ENCODE measurements at places on chromosomes 11 and 22.

GRCh38 chr11:46331282-46331984 lies 15.8 kb upstream of the DGKZ start:
- DNase-seq = peak; percentile 56

GRCh38 chr11:108319541-108320145 lies 96.8 kb downstream of the ATM start:
- no peak for DNase-seq

- no peak for DNase-seq
These were observed 22.3 kb downstream of the PPARA start for GRCh38 chr22:46172522-46173110.

- no peak for DNase-seq
These were observed 3.1 kb downstream of the PAX6 start for GRCh38 chr11:31807799-31808667.

- DNase-seq = no peak
These were observed 13.3 kb upstream of the MB start for GRCh38 chr22:35630387-35630793.

DNA sequence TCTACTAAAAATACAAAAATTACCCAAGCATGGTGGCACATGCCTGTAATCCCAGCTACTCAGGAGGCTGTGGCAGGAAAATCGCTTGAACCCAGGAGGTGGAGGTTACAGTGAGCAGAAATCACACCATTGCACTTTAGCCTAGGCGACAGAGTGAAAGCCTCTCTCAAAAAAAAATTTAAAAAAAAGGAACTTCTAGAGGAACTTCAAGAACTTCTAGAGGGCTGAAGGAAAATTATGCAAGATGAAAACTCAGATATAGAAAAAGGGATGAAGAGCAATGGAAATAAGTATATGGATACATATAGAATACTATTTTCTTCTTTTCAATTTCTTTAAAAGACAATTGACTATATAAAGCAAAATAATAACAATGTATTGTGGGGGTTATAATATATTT lies 51.2 kb upstream of the PRR5 start:
- no peak for DNase-seq

DNA sequence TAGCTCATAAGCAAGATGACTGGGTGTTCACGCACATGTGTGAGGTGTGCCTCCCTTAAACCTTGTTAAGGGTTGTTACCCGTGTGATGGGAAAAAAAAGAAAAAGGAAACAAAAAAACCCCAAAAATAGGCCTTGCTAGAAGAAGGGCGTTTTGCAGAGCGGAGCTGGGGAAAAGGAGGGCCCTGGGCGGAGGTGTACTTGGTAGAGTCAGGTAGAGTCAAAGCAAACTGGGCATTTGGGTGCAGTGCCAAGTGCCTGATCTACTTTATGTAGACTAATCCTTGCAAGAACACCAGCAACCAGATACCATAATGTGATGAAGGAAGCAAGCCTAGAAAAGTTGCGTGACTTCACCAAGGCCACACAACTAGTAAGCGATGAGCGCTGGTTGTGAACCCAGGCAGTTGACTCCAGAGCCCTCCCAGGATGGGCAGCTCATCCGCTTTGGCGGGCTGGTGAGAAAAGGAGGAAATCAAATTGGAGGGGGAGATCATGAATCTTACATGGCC lies 1.2 kb upstream of the TIRAP start:
- no peak for DNase-seq

DNA sequence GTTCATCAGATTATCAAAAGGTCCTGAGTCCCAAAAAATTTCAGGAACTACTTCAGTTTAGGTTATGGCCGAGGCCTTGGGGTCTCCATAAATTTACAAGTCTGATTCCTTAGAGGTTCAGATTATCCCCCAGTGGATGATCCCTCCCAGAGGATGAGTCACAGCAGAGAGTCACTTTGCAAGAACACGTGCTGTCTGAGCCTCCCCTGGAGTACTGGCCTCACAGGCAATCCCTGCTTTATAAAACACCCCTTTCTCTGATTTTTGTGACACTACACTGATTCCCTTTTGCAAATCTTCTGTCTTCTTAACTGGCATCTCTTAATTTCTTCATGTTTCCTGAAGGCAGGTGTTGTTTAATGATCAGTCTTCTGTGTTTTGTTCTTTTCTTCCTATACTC lies 45.3 kb downstream of the CCDC34 start:
- DNase-seq = no peak

- DNase-seq = no peak
These were observed 5.8 kb downstream of the UBASH3B start for GRCh38 chr11:122661182-122661945.

DNA sequence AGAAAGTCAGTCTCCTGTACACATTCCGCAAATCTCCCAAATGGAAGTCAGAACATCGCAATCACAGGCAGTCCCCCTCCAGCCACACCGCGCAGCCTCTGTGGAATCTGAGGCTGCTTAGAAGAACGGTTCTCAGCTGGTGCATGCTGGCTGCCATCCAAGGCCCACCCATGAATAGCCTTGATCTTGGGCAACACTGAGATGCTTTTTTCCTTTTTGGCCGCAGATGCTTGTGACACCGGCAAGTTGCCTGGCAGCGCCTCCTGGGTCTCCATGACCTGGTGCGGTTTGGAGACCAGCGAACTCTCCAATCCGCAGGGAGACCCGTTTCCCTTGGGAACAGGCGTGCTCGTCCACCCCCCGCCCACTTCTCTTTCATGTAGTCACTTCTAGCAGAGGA lies 26.3 kb upstream of the PHF21B start:
- no peak for DNase-seq

- DNase-seq = no peak
These were observed 13.4 kb upstream of the SEPTIN5 start for GRCh38 chr22:19700790-19701419.

- DNase-seq = no peak
These were observed 56.7 kb downstream of the CTSC start for GRCh38 chr11:88280673-88281316.

GRCh38 chr11:64726211-64726641 lies 3.2 kb upstream of the NRXN2 start:
- DNase-seq = no peak

GRCh38 chr11:101446238-101446637 lies 137.6 kb downstream of the TRPC6 start:
- no peak for DNase-seq

- no peak for DNase-seq
These were observed 740.9 kb downstream of the NTM start for GRCh38 chr11:132111316-132111715.

DNA sequence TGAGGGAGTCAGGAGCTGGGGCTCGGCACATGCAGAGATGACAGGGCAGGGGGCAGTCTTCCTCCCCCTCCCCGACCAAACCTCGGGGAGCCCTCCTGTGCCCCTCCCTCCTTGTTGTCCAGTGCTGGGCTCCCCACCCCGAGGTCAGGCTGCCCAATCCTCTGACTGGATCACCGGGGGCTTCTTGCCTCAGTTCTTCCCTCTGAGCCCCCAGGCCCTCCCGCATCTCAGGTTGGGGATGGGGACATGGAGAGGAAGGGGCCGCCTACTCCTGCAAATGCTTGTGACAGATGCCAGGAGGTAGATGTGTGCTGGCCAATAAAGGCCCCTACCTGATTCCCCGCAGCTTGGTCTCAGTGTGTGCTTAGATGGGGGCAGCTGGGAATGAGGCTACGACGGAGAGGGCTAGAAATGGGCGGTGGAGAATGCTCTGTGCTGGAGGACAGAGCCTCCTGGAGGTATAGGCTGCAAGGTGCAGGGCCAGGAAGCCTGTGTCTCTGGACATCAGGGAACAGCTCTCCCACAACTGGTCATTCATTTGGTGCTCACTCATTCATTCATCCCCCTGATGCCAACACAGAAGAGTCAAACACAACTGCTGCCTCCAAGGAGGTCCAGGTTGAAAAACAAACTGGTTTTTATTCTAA lies 8.4 kb downstream of the RHBDD3 start:
- no peak for DNase-seq

DNA sequence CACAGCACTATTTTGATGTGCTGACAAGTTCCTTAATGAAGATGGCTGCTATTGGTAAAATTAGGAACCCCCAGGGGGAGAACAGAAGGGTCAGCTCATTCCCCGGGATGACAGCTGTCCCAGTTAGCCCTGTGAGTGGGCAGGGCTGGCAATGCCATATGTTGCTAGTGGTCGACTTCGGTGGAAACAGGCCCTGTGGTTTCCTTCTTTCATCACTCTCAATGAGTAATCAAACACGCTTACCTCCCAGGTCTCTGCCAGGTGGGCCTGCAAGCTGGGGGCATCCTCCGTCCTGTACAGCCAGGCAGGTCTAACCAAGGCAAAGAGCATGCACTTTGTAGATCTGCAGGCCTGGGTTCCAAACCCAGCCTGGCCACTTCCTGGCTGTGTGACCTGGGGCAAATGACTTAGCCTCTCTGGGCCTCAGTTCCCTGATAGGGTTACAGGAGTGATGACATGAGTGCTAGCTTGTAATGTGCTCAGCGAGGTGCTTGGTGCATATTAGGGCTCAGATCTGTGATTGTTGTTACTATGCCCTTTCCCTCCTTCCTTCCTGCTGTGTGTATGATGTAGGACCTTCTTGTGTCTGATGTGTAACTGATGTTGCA lies 85.2 kb downstream of the TSPAN18 start:
- no peak for DNase-seq

GRCh38 chr11:128594226-128594625 lies 6.9 kb upstream of the ETS1 start:
- DNase-seq = no peak

GRCh38 chr11:86538223-86538548 lies 134.2 kb downstream of the ME3 start:
- no peak for DNase-seq

- DNase-seq = no peak
These were observed 30.6 kb downstream of the MED15 start for GRCh38 chr22:20537983-20538382.

GRCh38 chr22:36999463-36999862 lies 19.8 kb downstream of the TST start:
- no peak for DNase-seq

DNA sequence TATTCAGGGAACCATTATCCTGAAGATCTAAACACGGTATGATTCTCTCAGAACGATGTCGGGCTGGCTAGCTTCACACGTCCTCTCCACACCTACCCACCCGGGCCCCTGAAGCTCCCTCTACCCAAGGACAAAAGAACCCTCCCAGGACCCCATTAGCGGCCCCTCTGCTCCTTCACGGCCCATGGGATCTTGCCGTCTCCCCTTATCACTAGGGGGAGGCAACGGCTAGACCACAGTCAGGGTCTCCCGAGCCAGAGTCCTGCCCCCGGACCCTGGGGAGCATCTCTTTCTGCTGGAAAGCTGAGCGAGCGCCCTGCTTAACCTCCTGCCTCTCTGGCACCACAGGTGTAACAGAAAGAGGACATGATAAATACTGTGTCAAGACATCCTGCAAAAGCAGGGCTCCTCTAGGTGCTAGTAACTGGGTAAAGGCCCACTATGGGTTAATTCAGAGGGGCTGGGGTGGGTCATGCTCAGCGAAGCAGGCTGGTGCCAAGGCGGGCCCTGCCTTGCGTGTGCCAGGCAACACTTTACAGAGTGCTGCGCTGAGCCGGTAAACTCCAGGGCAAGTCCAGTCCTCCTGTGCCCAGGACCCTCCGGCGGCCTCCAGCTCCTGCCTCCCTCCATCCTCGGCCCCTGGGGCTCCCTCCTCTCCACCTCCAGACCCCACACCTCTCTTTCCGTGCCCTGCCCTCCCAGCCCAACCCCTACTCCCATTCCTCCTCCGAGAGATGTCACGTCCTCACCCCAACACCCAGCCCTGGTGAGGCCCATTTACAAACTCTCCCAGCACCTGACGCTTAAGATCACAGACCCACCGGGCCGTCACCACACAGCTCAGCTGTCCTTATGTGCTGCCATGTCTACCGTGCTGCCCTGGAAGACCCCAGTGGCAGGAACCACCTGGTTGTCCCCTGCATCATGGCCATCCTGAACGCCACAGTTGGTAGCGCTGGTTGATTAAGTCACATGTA lies 3.0 kb downstream of the TOLLIP start:
- no peak for DNase-seq

DNA sequence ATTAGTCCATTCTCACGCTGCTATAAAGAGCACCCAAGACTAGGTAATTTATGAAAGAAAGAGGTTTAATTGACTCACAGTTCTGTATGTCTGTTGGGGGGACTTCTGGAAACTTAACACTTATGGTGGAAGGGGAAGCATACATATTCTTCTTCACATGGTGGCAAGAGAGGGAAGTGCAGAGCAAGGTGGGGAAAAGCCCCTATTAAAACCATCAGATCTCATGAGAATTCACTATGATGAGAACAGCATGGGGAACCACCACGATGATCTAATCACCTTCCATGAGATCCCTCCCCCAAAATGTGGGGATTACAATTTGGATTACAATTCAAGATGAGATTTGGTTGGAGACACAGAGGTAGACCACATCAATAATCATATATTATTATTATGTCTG lies 25.7 kb downstream of the CEP57 start:
- no peak for DNase-seq

DNA sequence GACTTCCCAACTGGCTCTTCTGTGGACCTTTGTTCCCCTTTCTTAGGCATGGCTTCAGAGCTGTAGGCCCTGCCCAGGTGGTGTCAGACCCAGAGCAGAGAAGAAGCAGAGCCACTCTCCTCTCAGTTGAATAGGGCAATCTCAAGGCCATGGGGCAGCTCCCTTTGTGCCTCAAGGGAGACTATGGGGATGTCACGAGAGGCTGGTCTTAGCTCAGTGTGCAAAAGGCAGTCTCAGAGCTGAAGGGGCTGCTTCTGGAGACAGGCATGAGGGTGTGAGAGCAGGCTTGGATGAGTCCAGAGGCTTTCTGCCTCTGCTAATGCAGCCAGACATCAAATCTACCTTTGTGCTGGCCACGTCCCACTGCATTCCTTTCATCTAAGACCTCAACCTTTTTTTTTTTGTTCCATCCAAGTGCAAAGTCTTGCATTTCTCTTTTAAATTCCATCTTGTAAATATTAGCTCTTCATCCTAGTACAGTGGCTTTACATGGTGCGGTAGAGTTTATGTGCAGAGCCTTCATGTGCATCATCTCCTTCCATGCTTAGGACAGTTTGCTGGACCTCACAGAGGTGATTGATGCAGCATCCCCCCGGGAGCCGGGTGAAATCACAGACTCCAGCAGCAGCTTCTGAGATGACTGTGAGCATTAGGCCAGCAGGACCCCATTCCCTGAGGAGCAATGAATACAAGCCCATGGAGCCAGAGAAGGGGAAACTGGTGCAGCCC lies 34.2 kb upstream of the FCHSD2 start:
- DNase-seq = no peak

DNA sequence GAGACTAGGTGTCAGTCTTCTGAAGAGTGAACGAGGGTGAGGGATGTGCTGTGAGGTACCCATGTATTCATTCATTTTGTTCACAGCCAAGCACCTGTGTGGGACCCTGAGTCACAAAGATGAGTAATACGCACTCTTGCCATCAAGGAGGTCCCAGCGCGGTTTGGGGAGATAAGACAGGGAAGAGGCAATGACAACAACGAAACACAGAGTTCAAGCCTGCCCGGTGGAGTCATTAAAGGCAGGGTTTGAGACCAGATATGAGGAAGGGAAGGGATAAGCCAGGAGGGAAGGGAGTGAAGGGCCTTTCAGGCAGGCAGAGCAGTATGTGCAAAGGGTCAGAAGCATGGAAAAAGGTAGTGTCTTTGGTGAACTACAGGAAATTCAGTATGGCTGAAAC lies 4.6 kb downstream of the DCHS1 start:
- peak; percentile 30 for DNase-seq
